ENCODE measurements at places on chromosomes 11 and 22. TPM values are rescaled to one million over a fixed set of nuclear protein-coding genes. Genes with fewer than 3 reads are reported as not detected.

The SYT13 gene
- 0.11 TPM for total RNA-seq

The CRYBB1 gene
- total RNA-seq = 0.33 TPM

The DTX4 gene
- 12.5 TPM for total RNA-seq

The TRIM29 gene
- total RNA-seq = not detected

The NAP1L4 gene
- 99.6 TPM for total RNA-seq

The CPT1B gene
- total RNA-seq = 2.0 TPM

The OR51E1 gene
- not detected for total RNA-seq

The KCNQ1 gene
- 0.34 TPM for total RNA-seq

The CEP126 gene
- 2.1 TPM for total RNA-seq

The SPDYC gene
- total RNA-seq = not detected

The QSER1 gene
- total RNA-seq = 9.2 TPM

The MIOX gene
- not detected for total RNA-seq

The KCNE3 gene
- total RNA-seq = 0.11 TPM

The CLMP gene
- 0.26 TPM for total RNA-seq

The CNTN5 gene
- not detected for total RNA-seq

The SLC25A18 gene
- not detected for total RNA-seq

The F2 gene
- total RNA-seq = not detected

The SHISA8 gene
- total RNA-seq = not detected

The CABP7 gene
- not detected for total RNA-seq

The ARAP1 gene
- total RNA-seq = 96.3 TPM

The TCN1 gene
- total RNA-seq = not detected

The SLC7A4 gene
- total RNA-seq = not detected
